Pulmonary artery endothelial cell (primary cell): ENCODE measurements at places on chromosomes 5 and 9. TPM values are rescaled to one million over a fixed set of nuclear protein-coding genes. Genes with fewer than 3 reads are reported as not detected.

The KCNIP1 gene
- not detected in 2 replicates for total RNA-seq

The SLC36A2 gene
- total RNA-seq: not detected in 2 replicates

The PDE6A gene
- not detected in 2 replicates for total RNA-seq

The QRFP gene
- total RNA-seq: not detected in 2 replicates

The SPINK13 gene
- total RNA-seq: not detected in 2 replicates

The MLLT3 gene
- 9.4 and 19.3 TPM in 2 replicates for total RNA-seq

The CDKN2A gene
- 2.0 and 6.9 TPM in 2 replicates for total RNA-seq

DNA sequence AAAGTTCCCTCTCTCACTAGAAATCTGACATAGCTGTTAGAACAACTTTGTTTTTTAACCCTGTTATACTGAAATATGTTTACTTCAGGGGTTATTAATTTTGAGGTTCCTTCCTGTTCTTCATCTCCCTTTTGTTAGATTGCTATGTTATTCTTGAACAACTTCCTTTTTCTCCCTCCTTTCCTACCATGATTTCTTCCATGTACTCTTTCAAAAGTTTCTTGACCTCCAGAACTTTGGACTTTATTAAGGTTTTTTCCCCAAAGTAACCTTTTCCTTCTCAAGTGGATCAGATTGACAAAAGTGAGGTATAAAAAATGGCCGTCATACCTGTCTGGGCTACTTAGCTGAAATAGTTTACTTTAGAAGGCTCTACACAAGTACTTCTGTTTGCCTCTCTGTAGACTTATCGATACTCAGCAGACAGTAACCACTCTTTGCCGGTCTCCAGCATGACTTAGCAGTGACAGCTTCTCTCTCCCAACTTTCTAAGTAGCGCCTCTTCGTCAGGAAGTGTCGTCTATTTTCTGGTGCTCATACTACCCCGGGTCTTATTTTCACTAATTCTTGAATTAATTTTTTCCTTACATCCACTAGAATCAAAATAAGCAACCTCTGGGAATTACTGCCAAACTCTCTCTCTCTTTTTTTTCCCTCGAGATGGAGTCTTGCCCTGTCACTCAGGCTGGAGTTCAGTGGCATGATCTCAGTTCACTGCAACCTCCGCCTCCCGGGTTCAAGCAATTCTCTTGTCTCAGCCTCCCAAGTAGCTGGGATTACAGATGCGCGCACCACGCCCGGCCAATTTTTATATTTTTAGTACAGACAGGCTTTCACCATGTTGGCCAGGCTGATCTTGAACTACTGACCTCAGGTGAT lies 19.7 kb downstream of the NFIL3 start:
- no peak for DNase-seq

GRCh38 chr5:179211068-179211467 lies 134.2 kb downstream of the ADAMTS2 start:
- DNase-seq: no peak

DNA sequence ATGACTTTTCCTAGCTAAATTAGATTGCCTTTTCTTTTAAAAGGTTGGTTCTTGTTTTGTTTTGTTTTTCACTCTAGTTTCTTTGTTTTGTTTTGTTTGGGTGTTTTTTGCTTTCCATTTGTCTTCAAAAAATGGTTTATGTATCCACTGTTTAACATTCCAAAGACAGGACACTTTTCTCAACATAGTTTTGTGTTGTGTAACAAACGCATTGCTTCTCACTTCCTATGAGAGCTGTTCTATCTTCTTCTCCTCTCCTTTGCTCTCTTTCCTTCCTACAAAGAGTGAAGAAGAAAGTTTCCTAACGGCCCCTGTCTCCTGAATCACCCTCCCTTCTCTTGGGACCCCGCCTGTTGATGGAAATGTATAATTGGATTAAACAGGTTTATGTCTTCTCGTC lies 539.7 kb downstream of the ACTL7B start:
- no peak for DNase-seq

GRCh38 chr9:122005597-122005996 lies 87.5 kb downstream of the TTLL11 start:
- no peak for DNase-seq

- DNase-seq: no peak
Observed at GRCh38 chr9:85640425-85640824, 101.3 kb downstream of the AGTPBP1 start.

DNA sequence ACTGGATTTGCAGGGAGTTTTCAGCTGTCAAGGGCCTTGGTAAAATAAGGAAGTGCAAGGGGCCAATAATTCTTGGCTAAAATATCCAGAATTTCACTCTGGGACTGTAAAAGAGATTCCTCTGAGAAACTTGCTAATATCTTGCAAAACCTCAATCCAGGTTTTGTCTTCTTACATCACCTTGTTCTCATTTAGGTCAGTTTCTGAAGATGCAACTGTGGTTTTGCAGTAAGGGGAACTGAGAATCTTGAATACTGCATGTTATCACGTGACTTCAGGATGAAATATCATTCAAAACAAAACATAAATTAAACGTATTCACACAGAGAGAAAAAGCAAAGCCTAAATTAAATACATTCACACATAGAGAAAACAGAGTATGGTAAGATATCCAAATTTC lies 35.0 kb upstream of the RIC1 start:
- DNase-seq: no peak

DNA sequence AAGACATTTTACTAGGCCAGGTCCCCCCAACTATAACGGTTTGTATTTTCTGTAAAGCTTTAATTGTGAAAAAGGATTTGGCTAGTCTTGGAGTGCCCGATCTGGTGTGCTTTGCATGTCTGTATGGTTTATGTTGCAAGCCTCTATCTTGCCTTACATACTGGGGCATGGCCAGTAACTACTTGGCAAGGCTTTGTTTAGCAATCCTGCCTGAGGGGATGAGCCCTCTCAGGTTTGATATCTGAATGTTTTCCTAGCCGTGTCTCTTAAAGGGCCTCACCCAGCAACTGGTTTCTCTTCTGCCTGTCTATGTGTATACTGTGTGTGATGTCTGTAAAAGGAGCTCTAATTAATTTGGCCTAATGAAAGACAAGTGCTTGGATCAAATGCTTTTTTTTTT lies 61.3 kb upstream of the SPINK5 start:
- no peak for DNase-seq
